ENCODE measurements at places on chromosomes 2 and 18. TPM values are rescaled to one million over a fixed set of nuclear protein-coding genes. Genes with fewer than 3 reads are reported as not detected.
A peak's percentile ranks its signal among the peaks of the same experiment; 100 is the strongest.

Gene SKA1
- 36.1 TPM for total RNA-seq

Gene EFR3B
- 0.42 TPM for total RNA-seq

Gene CLEC4F
- not detected for total RNA-seq

Gene B4GALT6
- 2.7 TPM for total RNA-seq

Gene ATF2
- 48.0 TPM for total RNA-seq

Gene RSAD2
- total RNA-seq: 9.9 TPM

DNA sequence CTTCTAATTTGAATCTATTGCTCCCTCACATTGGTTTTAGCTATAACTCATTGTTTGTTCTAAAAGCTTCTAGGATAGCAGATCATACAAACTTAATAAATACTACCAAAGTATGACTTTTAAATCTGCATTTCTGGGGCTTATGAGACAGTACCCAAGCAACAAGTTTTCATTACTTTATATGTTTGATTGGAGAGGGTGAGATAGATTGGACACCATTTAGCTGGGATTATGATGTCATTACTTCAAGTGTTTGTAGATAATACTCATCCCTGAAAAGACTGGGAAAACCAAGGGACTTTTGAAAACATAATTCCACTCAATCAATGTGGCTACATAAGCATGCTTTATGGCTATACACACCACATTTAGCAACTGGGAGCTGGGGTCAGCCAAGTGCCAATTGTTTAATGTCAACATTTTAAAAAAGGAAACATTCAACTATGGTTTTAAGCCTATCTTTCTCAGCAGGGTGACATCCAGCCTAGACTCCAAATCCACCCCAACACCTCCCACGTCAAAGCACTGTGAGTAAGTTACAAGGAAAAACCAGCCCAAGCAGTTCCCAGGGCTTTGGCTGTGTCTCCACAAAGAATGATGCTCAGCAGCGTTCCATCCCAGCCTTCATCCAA lies 119.9 kb downstream of the ETAA1 start:
- no peaks in the 10 kb centered on the region for H3K36me3 ChIP-seq
- no peaks in the 10 kb centered on the region for H3K4me1 ChIP-seq
- no peak overlapping the region for H3K4me3 ChIP-seq
- peaks cover 2% of the 10 kb centered on the region for H3K27me3 ChIP-seq
- H3K27ac ChIP-seq: no peak overlapping the region

GRCh38 chr2:61016392-61017002 lies 1.0 kb upstream of the PEX13 start:
- peak overlapping the region; percentile 95 for H3K27ac ChIP-seq
- peaks cover 9% of the 10 kb centered on the region for H3K36me3 ChIP-seq
- peak; percentile 71 for DNase-seq
- H3K4me1 ChIP-seq: peaks cover 43% of the 10 kb centered on the region

GRCh38 chr2:191676790-191677645 lies 918 bp upstream of the NABP1 start:
- H3K4me1 ChIP-seq: peaks cover 28% of the 10 kb centered on the region
- peak overlapping the region; percentile 100 for H3K27ac ChIP-seq
- no peaks in the 10 kb centered on the region for H3K27me3 ChIP-seq
- peak; percentile 73 for DNase-seq

DNA sequence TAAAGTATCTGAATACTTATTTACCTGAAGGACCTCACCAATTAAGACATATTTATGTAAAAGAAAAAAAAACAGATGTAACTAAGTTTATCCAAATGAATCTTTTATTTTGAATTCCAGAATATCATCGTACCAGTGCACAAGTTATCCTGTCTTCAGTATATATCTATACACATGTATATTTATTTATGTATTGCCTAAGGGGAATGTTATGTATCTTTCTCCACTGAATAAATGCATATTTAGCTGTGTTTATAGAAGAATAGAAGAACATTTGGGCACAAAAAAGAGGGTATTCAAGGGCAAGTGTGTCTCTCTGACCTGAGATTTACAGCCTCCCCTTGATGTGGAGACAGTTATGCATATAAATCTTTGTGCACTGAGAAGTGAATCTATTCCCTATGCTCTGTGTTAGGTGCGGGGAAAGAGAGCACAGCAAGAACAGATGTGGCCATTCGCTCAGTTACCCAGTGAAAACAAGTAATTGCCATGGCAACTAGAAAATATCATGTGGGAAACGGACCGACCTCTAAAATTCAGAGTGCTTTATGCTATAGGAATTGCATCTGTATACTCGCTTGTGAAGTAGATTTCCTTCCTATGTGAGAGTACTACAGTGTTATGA lies 39.5 kb upstream of the ASXL3 start:
- no peak overlapping the region for H3K27ac ChIP-seq
- H3K27me3 ChIP-seq: no peaks in the 10 kb centered on the region
- no peaks in the 10 kb centered on the region for H3K36me3 ChIP-seq
- no peak for DNase-seq
- no peaks in the 10 kb centered on the region for H3K4me1 ChIP-seq
- H3K4me3 ChIP-seq: no peak overlapping the region

GRCh38 chr2:47221946-47222345 lies 66.8 kb upstream of the STPG4 start:
- no peaks in the 10 kb centered on the region for H3K27me3 ChIP-seq
- no peak for DNase-seq
- H3K27ac ChIP-seq: no peak overlapping the region
- no peak overlapping the region for H3K4me3 ChIP-seq

DNA sequence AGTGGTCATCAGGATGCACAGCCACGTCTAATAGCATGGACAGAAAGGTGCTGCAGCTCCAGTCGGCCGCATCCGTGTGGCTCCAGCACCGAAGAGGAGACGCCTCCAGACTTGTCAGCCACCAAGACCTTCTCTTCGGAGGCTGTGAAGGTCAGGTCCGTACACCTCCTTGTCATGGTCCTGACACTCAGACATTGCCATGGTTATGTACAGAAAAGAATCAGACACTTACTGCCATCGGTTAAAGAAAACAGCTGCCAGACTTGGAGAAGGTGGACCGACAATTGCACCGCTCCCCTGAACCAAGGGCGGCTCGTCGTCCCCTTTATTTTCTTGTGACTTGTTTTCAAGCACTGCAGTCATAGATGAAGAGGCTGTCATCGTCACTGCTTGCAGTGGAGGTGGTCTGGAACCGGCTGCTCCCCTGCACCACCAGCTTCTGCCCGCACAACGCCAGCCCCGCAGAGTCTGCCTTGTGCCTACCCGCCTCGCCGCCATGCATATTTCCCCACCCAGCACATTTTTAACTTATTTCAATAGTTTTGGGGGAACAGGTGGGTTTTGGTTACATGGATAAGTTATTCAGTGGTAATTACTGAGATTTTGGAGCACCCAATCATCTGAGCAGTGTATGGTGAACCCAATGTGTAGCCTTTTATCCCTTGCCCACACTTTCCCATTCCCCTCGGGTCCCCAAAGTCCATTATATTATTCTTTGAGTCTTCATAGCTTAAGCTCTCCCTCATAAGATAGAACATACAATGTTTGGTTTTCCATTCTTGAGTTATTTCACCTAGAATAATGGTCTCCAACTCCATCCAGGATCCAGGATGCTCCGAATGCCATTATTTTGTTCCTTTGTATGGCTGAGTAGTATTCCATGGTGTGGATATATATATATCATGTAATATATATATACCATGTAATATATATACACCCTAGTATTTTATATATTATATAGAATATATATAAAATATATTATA lies 18.1 kb downstream of the FBXO48 start:
- peaks cover 10% of the 10 kb centered on the region for H3K4me1 ChIP-seq
- DNase-seq: no peak
- H3K36me3 ChIP-seq: no peaks in the 10 kb centered on the region
- H3K27ac ChIP-seq: no peak overlapping the region

GRCh38 chr2:219402665-219403515 lies 15.2 kb upstream of the DNPEP start:
- H3K27me3 ChIP-seq: no peaks in the 10 kb centered on the region
- H3K4me3 ChIP-seq: no peak overlapping the region

DNA sequence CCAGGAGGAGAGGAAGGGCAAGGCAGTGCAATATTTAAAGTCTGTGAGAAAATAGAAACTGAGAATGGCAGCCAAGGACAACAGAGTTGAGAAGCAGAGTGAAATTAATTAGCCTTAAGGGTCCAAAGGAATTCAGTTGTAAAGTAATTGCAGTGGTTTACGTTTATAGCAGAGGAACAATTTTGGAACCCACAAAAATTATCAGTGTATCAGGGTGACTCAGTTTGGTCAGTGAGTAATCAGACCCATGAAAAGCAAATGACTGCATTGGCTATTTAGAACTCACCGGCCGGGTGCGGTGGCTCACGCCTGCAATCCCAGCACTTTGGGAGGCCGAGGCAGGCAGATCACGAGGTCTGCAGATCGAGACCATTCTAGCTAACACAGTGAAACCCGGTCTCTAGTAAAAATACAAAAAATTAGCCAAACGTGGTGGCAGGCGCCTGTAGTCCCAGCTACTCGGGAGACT lies 245.8 kb upstream of the SLC39A10 start:
- no peak overlapping the region for H3K4me3 ChIP-seq
- peaks cover 21% of the 10 kb centered on the region for H3K4me1 ChIP-seq
- no peaks in the 10 kb centered on the region for H3K27me3 ChIP-seq
- H3K36me3 ChIP-seq: no peaks in the 10 kb centered on the region
- H3K27ac ChIP-seq: no peak overlapping the region

- H3K36me3 ChIP-seq: no peaks in the 10 kb centered on the region
- H3K4me3 ChIP-seq: no peak overlapping the region
- H3K27me3 ChIP-seq: no peaks in the 10 kb centered on the region
- peaks cover 2% of the 10 kb centered on the region for H3K4me1 ChIP-seq
These were observed 9.1 kb upstream of the DAW1 start for GRCh38 chr2:227862227-227862740.

DNA sequence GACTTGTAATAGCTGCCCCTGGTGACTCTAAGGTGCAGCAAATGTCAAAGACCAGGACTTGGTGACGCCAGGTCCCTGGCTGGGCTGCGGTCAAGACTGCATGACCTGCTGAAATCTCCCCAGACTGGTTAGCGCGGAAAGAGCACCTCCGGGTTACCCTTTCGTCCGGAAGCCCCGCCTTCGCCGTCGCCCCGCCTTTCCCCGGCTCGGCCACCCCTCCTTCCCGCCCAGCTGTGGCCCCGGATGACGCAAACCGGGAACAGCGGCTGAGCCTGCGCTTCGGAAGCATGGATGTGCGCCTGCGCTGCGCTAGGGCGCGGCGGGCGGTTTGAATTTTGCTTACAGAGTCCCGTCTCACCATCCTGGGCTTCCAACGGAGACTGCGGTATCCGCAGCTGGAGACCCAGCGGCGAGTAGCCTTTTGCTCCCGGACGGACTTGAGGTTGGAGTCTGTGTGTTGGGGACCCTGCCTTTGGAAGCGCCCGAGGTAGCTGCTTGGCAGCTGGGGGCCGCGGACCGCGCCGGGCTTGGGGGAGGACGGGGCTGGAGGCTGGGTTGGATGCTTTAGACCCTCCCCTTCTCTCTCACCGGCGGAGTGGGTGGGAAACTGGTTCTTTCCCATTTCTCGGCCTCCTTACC lies at the start of gene SKA1:
SKA1 (plus strand) TSS at position 294 of the 639 bp plus-strand sequence. CDS start 785 bp downstream, outside the sequence.
- DNase-seq: peak; percentile 95
- H3K27ac ChIP-seq: peak within 1 kb of the TSS; percentile 87
- H3K4me3 ChIP-seq: peak within 1 kb of the TSS; percentile 88
- H3K36me3 ChIP-seq: peaks cover 6% of the 10 kb centered on the region
- H3K4me1 ChIP-seq: peaks cover 2% of the 10 kb centered on the region

- no peaks in the 10 kb centered on the region for H3K4me1 ChIP-seq
- H3K27ac ChIP-seq: no peak overlapping the region
- no peaks in the 10 kb centered on the region for H3K27me3 ChIP-seq
These were observed 150.1 kb upstream of the LRRTM1 start for GRCh38 chr2:80454628-80455027.

DNA sequence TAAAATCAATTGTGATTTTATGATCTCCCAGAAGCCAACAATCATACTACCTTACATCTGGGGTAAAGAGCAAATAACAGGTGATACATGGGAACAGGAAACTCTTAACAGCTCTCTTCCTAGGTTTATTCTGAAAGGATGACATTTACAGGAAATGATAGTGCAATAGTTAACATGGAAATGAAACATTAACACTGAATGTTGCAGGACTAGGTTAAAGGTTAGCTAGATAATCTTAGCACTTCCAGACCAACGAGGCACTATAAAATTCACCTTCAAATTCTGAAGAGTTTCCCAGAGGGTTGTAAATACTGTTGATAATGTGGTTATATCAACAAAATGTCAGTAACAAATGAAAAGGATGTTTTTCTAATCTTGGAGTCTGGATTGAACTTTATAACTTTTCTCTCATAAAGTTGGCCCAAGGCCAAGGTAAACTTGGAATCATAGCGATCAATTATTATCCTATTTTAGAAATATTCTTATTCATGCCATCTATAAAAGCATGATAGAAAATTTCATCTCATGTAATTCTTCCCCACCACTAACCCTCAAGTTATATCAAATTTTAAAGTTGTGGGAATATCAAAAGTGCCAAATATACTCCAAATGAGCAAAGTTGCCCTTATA lies 32.9 kb upstream of the GCG start:
- H3K27ac ChIP-seq: no peak overlapping the region
- H3K27me3 ChIP-seq: no peaks in the 10 kb centered on the region
- H3K4me1 ChIP-seq: peaks cover 5% of the 10 kb centered on the region
- no peaks in the 10 kb centered on the region for H3K36me3 ChIP-seq

- no peaks in the 10 kb centered on the region for H3K27me3 ChIP-seq
- no peak for DNase-seq
- no peaks in the 10 kb centered on the region for H3K4me1 ChIP-seq
- H3K27ac ChIP-seq: no peak overlapping the region
These were observed 72.2 kb downstream of the CCDC93 start for GRCh38 chr2:117941693-117942092.

DNA sequence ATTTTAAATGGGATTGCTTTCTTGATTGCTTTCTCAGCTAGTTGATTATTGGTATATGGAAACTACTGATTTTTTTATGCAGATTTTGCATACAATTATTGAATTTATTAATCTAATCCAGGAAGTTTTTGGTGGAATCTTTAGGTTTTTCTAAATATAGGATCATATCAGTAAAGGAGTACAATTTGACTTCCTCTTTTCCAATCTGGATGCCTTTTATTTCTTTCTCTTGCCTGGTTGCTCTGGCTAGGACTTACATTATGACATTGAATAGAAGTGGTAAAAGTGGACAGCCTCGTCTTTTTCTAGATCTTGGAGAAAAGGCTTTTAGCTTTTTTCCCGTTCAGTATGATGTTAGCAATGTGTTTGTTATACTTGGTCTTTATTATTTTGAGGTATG lies 51.3 kb downstream of the OTX1 start:
- peaks cover 3% of the 10 kb centered on the region for H3K27me3 ChIP-seq
- no peak overlapping the region for H3K4me3 ChIP-seq
- H3K27ac ChIP-seq: no peak overlapping the region
- no peaks in the 10 kb centered on the region for H3K36me3 ChIP-seq
- no peaks in the 10 kb centered on the region for H3K4me1 ChIP-seq
- DNase-seq: no peak

DNA sequence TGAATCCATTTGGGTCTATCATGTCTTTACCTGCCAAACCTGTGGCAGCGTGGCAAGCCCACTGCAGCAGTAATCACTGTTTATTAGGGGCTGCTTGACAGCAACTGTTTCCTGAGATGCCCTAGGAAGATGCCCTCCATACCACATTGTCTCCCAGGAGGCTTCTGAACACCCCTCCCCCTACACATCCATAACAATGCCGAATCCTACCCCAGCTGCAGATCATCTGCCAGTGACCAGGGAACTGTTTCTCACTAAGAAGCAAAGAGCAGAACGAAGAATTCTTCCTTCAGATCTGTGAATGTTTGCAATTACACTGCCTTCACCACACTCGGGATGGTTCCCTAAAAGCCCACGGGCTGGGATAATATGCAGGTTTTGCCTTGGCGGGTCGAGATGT lies 127.8 kb downstream of the VIT start:
- no peaks in the 10 kb centered on the region for H3K4me1 ChIP-seq
- no peak overlapping the region for H3K27ac ChIP-seq
- no peaks in the 10 kb centered on the region for H3K36me3 ChIP-seq
- H3K4me3 ChIP-seq: no peak overlapping the region
- peaks cover 2% of the 10 kb centered on the region for H3K27me3 ChIP-seq
- no peak for DNase-seq

Data from activated naive CD4-positive, alpha-beta T cell treated with anti-CD3 and anti-CD28 coated beads for 36 hours (primary cell).